ENCODE measurements at places on chromosomes 3 and 15.

- DNase-seq = no peak
Measured at GRCh38 chr3:99128725-99129505, 227.4 kb upstream of the DCBLD2 start.

GRCh38 chr3:76949033-76949432 lies 90.9 kb upstream of the ROBO2 start:
- DNase-seq = no peak

- no peak for DNase-seq
Measured at GRCh38 chr3:52077925-52078324, 21.6 kb upstream of the DUSP7 start.

- no peak for DNase-seq
Measured at GRCh38 chr15:38069511-38070011, 135.1 kb downstream of the TMCO5A start.

GRCh38 chr3:37395286-37395685 lies 220.9 kb upstream of the LRRFIP2 start:
- no peak for DNase-seq

DNA sequence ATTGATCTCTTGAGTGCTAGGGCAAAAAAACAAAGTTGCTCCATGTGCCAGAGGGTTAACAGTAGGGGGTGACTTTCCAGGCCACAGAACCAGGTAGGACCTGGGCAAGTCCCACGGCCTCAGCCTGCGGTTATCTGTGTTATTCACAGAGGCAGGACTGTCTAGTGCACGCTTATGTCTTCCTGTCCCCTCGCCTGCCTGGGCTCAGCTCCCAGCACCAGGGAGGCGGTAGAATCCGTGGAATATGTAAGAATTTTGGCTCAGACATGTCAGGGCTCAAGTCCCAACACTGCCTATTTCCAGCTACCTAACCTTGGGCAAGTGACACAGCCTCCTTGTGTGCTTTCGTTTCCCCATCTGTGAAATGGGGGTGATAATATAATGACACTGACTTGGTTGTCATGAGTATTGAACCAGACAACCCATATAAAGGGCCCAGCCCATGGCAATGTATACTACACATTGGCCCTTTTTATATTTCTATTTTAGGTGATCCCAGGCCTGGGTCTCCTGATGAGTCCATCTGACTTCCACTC lies 44.3 kb upstream of the FLNB start:
- no peak for DNase-seq

GRCh38 chr15:34271493-34271892 lies 46.7 kb downstream of the EMC4 start:
- no peak for DNase-seq

DNA sequence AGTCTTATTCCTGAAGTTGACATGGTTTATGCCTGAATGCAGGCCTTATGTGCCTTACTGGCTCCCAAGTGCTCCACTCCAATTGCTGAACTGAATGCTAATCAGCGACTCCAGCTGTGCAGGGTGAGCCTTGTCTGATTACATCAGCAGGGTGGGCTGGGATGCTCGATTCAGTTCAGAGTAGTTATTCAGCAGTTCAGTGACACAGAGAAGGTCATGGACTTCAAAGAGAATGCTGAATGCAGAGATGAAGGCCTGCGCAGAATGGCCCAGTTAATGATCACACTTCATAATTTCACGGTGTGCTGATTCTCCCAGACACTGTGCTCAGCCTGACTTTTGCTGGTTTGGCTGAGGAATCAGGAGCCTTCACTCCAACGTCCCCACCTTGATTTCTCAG lies 63.6 kb downstream of the CLDN1 start:
- DNase-seq = no peak

GRCh38 chr3:57057351-57057750 lies 3.1 kb upstream of the SPATA12 start:
- no peak for DNase-seq

GRCh38 chr3:173502983-173503568 lies 105.5 kb downstream of the NLGN1 start:
- DNase-seq = no peak

All from LNCaP clone FGC (cell line).